ENCODE measurements at places on chromosomes 11 and 22.

DNA sequence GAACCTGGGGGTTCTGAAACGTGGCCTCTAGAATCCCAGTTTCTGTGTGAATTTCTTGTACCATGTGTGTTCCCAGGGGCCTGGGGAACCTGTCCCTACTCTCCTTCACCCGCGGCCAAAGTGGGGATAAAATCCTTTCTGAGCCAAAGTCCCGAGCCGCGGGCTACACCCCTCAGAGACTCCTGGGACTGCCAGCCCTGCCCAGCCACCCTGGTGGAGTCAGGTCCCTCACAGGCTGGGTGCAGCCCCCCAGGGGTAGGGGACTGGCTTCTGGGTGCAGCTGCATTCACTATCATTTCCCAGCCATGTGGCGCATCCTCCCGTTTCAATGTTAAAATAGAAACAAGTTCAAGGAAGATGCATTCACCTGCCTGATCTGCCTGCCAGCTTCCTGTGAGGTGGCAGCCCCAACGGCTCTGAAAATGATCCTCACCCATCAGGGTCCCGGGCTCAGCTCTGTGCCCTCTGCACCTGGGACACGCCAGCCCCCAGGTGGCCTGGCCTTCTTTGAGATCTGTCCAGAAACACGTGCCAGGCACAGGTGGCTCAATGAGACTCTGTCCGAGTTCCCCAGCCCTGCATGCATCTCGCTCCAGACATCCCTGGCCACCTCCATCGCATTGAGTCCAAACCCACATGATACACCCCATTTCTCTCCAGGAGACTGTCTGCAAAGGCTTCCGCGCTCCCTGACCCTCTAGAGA is 338.8 kb downstream of the CTTN start:
- DNase-seq: no peak

DNA sequence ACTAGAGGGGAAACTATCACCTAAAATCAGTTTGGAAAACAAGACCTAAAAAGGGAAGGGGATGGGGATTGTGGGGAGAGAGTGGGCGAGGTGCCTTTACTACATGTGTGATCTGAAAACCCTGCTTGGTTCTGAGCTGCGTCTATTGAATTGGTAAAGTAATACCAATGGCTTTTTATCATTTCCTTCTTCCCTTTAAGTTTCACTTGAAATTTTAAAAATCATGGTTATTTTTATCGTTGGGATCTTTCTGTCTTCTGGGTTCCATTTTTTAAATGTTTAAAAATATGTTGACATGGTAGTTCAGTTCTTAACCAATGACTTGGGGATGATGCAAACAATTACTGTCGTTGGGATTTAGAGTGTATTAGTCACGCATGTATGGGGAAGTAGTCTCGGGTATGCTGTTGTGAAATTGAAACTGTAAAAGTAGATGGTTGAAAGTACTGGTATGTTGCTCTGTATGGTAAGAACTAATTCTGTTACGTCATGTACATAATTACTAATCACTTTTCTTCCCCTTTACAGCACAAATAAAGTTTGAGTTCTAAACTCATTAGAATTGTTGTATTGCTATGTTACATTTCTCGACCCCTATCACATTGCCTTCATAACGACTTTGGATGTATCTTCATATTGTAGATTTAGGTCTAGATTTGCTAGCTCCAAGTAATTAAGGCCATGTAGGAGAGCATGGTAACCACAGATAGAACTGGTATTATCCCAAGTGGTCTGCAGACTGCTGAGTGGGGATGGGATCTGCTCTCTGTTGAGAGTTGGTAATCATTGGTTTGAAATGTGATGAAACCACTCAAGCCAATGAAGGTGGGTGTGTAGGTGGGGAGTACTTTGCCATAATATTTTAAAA is 3.6 kb downstream of the NEAT1 start:
- no peak for DNase-seq

DNA sequence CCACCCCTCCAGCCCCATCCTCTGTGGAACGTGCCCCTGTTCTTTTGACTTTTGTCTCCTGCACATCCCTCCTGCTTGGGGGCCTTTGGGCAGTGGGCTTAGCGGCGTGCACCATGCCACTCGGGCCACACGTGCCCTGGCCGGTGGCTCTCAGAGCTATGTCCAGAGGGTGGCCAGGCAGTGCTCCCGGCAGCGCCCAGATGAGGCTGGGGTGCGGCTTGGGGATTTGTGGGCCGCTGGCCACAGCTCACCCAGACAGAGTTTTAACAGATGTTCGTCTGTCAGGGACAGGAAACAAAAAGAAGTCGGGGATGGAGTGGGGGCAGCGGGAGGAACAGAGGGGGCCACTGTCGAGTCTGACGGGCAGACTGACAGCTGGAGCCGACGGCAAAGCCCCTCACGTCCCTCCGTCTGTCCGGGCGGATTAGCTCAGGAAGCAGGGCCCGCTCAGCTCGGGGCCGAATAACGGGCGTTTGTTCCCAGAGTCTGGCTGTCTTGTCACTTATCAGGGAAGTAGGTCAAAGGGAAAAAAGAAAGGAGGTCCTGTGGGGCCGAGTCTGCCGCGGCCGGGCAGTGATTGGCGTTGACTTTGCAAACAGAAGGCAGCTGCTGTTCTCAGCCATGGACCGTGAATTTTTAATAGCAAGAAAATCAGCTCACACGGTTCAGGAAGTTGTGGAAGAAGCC is 61.6 kb downstream of the LRP5 start:
- no peak for DNase-seq

- DNase-seq: no peak
Measured at GRCh38 chr11:123061403-123062157, at the start of gene HSPA8. HSPA8 (minus strand) TSS chr11:123062136; CDS start chr11:123061324, 812 bp downstream.

DNA sequence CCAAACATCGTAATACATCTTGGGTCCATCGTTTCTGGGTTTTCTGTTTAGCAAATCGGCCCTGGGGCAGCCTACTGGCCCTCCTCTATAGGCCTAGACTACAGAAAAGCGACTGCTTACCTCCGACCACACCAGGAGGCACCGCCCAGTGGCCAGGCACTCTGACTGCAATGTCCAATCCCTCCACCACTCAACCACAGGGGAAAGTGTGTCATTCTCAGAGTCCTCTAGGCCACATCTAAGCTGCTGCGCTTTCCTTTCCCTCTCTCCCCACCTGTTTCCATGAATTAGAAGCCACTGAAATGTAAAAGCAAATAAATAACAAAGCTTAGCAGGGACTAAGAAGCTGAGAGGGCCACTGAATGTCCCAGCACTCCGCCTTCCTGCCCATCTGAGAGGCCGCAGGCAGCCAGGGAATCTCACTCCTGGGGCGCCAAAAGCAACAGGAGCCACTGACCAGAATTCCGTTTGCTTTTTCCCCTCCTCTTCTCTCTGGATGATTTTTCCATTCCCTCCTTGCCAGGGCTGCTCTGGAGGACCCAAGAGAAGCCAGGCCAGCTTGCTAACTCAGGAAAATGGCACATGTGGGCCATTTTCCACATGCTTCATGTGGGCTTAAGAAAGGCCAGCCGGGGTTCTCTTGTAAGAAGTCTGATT is 50.1 kb upstream of the FLI1 start:
- no peak for DNase-seq

GRCh38 chr11:79414644-79415317 is 26.0 kb downstream of the TENM4 start:
- DNase-seq: no peak

DNA sequence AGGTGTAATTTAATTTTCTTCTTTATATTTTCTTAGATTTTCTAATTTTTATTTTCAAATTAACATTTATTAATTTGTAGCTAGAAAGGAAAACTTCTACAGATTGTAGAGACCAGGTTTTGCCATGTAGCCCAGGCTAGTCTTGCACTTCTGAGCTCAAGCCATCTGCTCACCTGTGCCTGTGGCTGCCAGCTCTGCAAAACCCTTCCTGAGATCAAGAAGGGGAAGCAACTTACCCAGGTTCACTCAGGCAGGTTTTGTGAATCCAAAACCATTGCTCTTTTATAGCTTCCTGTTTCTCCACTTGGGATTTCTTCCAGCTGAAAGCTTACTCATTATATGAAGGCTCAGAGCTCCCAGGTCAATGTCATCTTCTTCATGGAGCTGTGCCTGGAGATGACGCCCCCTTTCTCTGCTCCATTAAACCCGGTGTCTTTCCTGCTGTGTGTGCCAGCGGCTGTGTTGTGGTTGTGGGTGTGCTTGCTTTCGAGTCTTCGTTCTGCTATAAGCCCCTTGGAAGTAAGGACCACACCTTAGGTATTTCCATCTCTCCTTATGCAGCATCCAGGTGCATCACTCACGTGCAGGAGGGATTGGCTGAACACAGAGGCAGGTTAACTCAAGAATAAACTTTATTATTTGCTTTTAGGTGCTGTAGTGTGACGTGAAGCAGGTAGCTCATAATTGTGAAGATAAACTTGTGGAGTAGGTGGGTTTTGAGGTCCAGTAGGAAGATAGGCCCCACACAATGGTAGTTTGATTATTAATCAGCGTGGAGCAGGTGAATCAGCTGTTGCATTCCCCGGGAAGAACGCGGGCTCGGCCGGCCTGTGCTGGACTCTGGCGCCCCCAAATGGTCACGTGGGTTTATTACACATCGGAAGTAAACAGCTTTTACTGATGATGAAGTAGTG is 42.2 kb upstream of the INCENP start:
- DNase-seq: peak; percentile 28

Measured in NCI-H1694 (cell line).